ENCODE measurements at places on chromosomes 2 and 18.

DNA sequence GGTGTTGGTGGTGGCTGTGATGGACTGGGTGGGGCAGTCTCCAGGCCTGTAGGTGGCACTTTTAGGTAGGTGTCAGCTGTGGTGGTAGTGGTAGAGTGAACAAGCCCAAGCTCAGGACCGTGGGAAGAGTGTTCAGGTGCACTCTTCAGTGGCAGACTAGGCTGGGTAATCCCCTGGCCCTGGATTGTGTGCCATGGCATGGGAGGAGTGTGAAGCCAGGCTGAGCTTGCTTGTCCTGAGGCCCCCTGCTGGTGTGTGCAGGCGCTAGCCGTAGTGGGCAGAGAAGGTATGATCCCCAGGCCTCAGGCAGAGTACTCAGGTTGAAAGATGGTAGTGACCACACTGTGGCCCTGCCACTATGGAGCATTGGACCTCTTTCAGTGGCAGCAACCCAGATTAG lies 850.3 kb downstream of the DSC3 start:
- DNase-seq: no peak

DNA sequence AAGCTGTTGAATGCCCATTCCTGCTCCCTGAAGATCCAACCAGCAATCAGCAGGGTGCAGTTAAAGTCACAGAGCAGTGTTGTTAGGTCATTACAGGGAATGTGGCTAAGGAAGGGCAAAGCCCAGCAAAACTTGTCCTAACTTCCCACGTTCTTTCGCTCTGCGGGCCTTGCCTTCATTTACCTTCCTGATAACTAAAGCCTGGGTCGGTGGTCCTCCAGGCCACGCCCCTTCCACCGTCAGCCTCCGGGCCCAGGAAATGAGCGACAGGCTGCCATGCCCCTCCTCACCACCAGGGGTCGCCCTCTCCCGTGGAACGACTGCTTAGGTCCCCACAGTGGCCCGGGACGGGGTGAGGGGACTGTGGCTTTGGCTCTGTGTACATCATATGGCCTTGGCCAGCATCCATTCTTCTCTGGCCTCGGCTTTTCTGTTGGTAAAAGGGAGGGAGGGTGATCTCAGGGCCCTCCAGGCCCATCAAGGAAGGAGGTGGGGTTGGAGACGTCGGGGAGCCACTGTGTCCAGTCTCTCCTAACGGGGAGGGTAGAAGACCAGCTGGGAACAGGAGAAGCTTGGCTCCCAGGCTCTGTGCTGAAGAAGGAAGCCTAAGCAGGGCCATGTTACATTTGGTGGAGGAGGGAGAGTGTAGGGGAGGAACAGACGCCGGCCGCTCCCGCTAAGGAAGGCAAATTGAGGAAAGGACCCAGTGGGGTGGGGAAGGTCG lies 2.2 kb downstream of the SH2D6 start:
- DNase-seq: peak; percentile 70

DNA sequence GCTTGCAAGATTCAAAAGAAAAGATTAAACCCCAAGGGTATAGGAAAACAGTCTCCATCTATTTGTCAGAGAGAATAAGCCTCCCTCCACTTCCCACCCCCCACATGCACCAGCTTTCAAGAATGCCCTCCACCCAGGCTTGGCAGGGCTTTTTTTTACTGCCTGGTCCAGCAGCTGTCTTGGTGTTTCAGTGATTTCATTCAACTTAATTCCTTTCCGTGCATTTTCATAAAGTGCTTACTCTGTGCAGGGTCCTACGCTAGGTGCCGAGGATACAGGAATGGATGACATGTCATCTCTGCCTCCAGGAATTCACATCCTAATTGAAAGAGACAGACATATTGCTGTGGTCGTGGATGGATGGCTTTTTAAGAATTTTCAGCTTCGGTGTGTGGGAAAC lies 117.9 kb downstream of the LRATD1 start:
- no peak for DNase-seq

DNA sequence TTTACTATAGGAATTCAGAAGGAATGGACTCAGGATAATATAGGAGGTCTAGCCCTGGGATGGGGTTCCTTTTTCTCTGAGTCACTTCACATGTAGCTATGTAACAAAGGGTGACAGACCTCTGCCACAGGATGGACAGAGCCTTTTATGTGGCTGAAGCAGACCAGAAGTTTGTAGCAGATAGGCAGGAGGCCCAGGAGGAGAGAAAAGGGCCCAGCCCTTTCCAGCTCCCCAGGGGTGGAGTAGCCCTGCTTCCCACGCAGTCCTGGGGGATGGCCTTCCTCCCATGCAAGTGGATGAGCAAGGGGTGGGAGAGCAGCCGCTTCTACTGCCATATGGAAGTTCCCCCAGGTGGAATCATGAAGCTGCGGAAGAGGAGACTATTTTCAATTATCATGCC lies 40.3 kb downstream of the ARMC9 start:
- no peak for DNase-seq

- no peak for DNase-seq
These were observed 57.1 kb downstream of the RAPGEF4 start for GRCh38 chr2:172792711-172793110.

- no peak for DNase-seq
These were observed 30.8 kb upstream of the ODC1 start for GRCh38 chr2:10478916-10479315.

GRCh38 chr18:34978533-34978893 lies 62.7 kb upstream of the MAPRE2 start:
- no peak for DNase-seq

GRCh38 chr18:25739376-25739775 lies 351.0 kb downstream of the SS18 start:
- no peak for DNase-seq

- DNase-seq: no peak
These were observed 117.2 kb upstream of the HS6ST1 start for GRCh38 chr2:128435576-128436478.

GRCh38 chr2:26884486-26884885 lies 36.6 kb downstream of the DPYSL5 start:
- no peak for DNase-seq

DNA sequence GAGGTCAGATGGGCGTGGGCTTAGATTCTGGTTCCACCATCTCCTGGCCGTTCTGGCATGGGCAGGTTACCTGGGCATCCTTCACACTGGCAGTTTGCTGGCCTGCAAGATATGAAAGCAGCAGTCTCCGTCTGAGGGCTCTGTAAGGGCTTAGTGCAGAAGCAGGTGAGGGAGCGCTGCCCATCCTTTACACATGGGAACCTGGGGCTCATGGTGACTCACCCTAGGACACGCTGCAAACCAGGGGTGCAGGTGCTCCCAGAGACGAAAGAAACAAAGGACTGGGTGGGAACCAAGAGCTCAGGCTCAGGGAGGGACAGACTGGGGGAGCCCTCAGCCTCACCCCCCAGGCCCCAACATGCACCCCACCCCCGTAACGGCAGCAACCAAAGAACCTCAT lies 10.7 kb upstream of the ID2 start:
- no peak for DNase-seq
